Ovary (tissue), 10 donors: ENCODE measurements at places on chromosomes 11 and 22.

DNA sequence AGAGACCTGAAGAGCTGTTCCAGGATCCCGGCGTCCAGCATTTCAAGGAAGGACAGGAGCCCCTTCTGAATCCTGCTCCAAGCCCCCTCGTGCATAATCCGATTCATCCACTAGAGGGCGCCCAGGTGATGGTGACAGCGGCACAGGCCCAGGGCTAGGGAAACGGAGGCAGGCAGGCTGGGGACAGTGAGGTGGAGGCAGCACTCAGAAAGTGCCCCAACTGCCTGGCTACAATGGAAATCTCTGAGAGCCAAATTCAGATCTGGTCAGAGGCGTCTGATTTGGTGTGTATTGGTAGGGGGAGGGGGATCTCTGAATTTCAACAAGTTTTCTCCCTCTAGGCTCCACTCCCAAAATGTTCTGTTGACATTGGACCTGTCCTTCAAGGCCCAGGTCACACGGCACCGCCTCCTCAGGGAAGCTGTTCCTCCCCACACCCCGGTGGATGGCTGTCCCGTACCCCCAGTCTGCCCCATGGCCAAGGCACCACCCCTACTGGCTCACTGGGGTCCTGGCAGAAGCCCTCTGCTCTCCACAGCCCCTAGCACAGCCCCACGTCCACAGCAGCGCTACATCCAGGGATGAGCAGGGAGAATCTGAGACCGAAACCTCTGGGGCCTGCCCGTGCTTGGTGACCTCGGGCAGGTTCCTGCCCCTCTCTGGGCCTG is 142.9 kb downstream of the CRYBB2 start:
- DNase-seq: peak; percentile 73
- H3K27me3 ChIP-seq: no peaks in the 10 kb centered on the region
- H3K4me1 ChIP-seq: peaks cover 17% of the 10 kb centered on the region
- no peak overlapping the region for H3K27ac ChIP-seq
- H3K4me3 ChIP-seq: no peak overlapping the region

DNA sequence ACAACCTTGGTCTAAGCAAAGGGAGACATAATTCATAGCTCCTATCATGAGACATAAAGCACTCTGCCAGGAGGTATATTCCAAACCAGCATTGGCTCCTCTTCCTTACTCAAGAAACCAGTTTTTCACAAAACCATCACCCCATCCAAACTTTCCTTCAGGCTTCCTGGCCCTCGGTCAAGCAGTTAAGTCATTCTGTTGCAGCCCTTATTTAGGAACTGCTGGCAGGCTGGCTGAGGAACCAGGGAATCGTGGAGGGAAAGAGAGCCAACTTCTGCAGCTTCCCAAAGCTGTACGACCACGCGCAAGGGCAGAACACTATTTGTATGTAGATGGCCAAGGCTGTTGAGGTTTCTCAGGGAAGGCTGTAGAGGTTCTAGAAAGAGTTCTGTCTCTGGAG is 680 bp downstream of the IFT46 start:
- no peaks in the 10 kb centered on the region for H3K4me1 ChIP-seq
- no peaks in the 10 kb centered on the region for H3K36me3 ChIP-seq
- no peak for DNase-seq
- H3K4me3 ChIP-seq: peak overlapping the region; percentile 55
- no peaks in the 10 kb centered on the region for H3K27me3 ChIP-seq

DNA sequence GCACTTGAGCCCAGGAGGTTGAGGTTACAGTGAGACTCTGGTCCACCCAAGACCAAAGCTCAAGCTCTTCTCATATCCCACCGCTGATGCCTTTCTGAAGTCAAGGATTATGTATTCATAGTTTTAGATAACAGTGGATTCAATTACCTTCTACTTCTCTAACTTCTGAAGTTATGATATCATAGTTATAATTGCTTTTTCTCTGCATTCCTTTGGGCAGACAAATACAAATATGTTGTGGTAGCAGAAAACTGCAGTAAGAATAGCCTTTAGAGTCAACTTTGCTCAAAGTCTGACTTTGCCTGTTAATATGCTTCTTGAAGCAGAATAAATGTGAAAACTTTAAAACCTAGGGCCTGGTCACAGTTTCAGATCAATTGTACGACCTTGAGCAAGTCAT is 94.4 kb downstream of the LUZP2 start:
- no peak overlapping the region for H3K27ac ChIP-seq
- H3K27me3 ChIP-seq: no peaks in the 10 kb centered on the region
- H3K4me3 ChIP-seq: no peak overlapping the region

- no peaks in the 10 kb centered on the region for H3K27me3 ChIP-seq
- no peak for DNase-seq
- H3K4me3 ChIP-seq: no peak overlapping the region
- no peaks in the 10 kb centered on the region for H3K4me1 ChIP-seq
- H3K27ac ChIP-seq: peak overlapping the region; percentile 50
These were observed 13.2 kb downstream of the PICK1 start for GRCh38 chr22:38070250-38070921.
